Mesenteric fat pad (tissue), 1 donor: ENCODE measurements at places on chromosomes 4 and X. TPM values are rescaled to one million over a fixed set of nuclear protein-coding genes. Genes with fewer than 3 reads are reported as not detected.

- DNase-seq = no peak
Measured at GRCh38 chr4:54902271-54902670, 223.1 kb downstream of the KDR start.

- DNase-seq = no peak
Measured at GRCh38 chrX:69357317-69357716, 146.8 kb upstream of the NALF2 start.

DNA sequence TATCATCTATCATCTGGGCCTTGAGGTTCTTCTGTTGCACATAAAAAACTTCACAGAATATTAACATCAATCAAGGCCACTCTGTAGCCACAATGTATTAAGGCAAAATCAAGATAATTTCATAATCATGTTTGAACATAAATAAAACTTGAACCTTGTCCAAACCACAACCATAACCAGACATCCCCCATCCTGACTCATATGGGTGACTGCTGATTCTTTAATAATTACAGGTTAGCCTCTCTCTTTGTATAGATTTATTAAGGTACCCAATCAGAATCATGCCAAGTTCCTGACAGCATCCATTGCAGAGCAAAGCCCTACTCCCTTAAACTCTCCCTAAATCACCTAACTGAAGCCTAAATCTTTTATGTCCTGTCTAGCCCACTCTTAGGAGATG lies 16.7 kb upstream of the AREG start:
- no peak for DNase-seq

The HTRA3 gene
- 58.5 TPM for total RNA-seq

The ADH7 gene
- total RNA-seq = not detected

The TMEM175 gene
- 27.7 TPM for total RNA-seq

DNA sequence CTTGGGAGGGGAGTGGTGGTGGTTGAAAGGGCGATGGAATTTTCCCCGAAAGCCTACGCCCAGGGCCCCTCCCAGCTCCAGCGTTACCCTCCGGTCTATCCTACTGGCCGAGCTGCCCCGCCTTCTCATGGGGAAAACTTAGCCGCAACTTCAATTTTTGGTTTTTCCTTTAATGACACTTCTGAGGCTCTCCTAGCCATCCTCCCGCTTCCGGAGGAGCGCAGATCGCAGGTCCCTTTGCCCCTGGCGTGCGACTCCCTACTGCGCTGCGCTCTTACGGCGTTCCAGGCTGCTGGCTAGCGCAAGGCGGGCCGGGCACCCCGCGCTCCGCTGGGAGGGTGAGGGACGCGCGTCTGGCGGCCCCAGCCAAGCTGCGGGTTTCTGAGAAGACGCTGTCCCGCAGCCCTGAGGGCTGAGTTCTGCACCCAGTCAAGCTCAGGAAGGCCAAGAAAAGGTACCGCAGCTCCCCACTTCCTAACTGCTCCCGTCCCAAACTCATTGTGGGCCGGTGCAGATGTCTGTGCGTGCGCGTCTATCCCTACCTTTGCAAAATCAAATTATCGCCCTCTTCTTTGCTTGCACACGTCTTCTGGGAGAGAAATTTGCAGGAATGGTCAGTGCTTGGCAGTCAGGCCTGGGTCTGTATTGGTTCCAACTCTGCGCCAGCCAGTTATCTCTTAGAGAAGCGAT lies 533 bp downstream of the IL15 start:
- DNase-seq = no peak

The STARD8 gene
- 21.9 TPM for total RNA-seq

DNA sequence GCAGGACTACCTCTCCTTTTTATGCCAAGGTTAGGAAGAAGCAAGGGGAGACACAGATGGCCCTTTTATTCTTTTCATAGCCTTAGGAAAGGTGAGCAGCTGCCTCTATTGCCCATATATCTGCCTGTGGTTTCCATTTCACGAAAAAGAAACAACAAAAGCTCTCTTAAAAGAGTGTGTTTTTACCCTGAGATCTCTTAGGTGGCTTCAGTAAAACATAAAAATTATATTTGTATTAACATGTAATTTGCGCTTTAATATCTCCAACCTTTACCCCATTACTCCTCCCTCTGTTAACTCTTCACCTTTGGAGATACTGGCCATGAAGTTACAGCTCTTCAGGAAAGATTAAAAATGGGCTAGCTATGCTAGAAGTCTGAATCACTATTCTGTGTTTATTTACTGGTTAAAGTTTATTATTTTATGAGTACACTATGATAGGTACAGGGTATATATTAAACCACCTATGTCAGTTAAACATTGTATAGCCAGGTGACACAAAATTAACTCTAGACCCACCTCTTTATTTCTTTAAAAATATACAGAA lies 15.0 kb upstream of the SULT1B1 start:
- no peak for DNase-seq
